Activated CD8-positive, alpha-beta T cell treated with anti-CD3 and anti-CD28 coated beads for 36 hours (primary cell): ENCODE measurements at places on chromosomes 16 and 17.
A peak's percentile ranks its signal among the peaks of the same experiment; 100 is the strongest.

GRCh38 chr17:41731836-41732235 is 2.6 kb downstream of the HAP1 start:
- DNase-seq: no peak

- DNase-seq: no peak
These were observed 1.3 kb downstream of the RILP start for GRCh38 chr17:1648173-1648962.

- peak; percentile 51 for DNase-seq
These were observed 31.1 kb upstream of the CARMIL2 start for GRCh38 chr16:67613808-67614207.

GRCh38 chr17:31824766-31825360 is 34.2 kb downstream of the COPRS start:
- no peak for DNase-seq

GRCh38 chr17:280901-281300 is 71.7 kb downstream of the RPH3AL start:
- DNase-seq: no peak

DNA sequence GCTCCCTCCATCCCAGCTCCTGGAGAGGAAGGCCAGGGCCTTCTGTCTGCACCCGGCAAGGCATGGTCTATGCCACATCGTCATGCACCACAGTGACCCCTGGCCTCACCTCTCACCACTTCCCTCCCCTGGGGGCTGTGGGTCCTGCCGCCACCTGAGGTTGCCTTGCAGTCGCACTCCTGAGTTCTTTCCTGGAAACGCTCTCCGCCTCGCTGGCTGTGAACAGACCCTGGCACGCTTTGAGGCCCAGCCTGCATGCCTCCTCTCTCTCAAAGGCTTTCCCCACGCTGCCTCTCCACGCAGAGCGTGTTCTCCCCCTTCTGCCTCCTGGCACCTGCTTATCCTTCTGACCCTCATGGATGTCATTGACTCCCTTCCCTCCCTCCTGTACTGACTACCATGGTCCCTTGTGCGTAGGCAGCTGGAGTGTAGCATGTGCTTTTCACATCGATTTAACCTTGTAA is 45.4 kb downstream of the SEC14L1 start:
- peak; percentile 83 for DNase-seq

GRCh38 chr17:55743103-55743679 is 7.7 kb upstream of the PCTP start:
- DNase-seq: no peak

DNA sequence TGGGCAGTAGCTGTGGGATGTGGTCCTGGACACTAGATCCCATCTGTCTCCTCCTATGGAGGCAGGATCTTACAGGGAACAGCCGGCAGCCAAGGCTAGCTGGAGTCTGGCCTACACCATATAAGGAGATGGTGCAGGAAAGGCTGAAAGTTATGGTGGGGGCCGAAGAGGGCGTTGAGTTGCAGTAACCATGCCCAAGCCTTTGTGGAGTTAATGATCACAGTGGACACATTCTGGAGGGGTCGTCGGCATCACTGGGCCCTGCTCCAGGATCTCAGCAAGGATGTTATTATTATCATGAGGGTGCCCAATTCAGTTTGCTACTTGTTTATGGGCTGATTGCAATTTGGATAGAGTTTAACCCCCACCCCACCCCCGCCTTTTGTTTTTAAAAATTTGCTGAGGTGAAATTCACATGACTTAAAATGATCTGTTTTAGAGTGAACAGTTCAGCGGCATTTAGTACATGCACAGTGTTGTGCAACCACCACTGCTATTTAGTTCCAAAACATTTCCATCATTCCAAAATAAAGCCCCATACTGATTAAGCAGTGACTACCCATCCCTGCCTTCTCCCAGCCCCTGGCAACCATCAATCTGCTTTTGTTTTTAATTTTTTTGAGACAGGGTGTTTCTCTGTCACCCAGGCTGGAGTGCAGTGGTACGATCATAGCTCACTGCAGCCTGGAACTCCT is 184.3 kb upstream of the CACNG3 start:
- no peak for DNase-seq

GRCh38 chr17:1060991-1061390 is 64.1 kb downstream of the TIMM22 start:
- DNase-seq: peak; percentile 68

DNA sequence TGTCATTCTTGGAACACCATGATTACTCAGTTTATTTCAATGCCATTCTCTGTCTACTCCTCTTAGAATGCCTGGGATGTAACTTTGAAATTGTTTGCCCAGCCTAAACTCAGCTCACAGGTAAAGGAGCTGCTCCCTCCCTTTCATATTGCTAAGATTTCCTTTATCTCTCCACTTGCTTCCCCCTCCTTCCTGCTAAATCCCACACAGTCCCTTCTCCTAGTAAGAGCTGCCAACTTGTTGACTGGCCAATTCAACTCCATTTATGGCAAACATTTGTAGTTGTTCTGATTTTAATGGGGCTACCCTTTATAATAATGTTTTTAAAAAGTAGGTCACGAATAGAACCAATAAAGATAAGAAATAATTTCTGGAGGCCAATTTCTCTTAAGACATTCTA is 146.1 kb downstream of the SKAP1 start:
- DNase-seq: no peak

GRCh38 chr16:70803319-70803718 is 2.4 kb upstream of the VAC14 start:
- no peak for DNase-seq

DNA sequence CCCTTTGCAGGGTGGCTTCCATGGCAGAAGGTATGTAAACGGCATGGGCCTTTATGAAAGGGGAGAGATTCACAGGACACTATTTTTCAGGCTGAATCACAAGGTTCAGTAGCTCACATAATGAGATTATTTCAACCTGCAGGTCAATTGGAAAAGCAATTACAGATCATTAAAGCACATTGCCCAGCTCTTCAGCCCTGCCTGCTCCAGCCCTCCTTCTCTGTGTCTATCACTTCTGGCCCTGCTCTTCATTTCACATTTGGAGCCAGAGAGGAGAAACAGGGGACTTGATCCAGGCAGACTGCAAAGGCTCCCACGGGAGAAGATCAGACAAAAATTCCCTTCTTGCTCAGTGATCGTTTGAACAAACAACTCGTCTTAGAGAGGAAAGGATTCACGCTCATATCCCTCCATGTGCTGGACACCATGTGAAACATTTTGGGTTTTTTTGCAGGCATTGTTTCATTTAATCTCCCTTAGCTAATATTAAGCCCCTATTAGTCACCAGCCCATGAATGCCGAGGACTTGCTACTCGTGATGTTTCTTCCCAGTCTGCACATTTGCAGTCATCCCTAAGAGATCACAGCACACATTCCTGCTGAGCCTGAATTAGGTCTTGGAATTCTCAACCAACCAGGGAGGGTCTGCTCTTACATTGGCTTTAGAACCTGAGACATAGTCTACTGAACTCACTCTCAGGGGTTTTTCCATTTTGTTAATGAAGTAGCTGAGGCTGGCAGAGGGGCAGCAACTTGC is 443.9 kb upstream of the CCL2 start:
- no peak for DNase-seq

- DNase-seq: no peak
These were observed 296.2 kb upstream of the CDH5 start for GRCh38 chr16:66070140-66070917.

DNA sequence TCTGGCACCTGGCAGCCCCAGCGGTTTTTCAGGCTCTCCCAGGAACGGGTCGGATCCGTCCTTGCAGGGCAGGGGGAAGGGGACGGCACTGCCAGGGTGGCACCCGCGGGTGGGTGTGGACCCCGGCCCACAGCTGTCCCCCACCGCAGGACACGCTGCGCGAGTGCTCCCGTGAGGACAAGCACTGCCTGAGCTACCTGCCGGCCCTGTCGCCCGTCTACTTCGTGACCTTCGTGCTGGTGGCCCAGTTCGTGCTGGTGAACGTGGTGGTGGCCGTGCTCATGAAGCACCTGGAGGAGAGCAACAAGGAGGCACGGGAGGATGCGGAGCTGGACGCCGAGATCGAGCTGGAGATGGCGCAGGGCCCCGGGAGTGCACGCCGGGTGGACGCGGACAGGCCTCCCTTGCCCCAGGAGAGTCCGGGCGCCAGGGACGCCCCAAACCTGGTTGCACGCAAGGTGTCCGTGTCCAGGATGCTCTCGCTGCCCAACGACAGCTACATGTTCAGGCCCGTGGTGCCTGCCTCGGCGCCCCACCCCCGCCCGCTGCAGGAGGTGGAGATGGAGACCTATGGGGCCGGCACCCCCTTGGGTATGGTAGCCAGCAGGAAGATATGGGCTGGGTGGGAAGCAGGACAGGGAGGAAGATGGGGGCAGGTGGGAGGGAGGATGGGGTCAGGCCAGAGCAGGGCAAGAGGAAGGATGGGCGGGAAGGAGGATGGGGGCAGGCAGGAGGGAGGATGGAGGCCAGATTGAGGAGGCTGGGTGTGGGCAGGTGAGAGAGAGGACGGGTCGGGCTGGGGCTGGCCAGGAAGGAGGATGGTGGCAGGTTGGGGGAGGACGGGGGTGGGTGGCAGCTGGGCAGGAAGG is 6.8 kb downstream of the TPSG1 start:
- DNase-seq: no peak

DNA sequence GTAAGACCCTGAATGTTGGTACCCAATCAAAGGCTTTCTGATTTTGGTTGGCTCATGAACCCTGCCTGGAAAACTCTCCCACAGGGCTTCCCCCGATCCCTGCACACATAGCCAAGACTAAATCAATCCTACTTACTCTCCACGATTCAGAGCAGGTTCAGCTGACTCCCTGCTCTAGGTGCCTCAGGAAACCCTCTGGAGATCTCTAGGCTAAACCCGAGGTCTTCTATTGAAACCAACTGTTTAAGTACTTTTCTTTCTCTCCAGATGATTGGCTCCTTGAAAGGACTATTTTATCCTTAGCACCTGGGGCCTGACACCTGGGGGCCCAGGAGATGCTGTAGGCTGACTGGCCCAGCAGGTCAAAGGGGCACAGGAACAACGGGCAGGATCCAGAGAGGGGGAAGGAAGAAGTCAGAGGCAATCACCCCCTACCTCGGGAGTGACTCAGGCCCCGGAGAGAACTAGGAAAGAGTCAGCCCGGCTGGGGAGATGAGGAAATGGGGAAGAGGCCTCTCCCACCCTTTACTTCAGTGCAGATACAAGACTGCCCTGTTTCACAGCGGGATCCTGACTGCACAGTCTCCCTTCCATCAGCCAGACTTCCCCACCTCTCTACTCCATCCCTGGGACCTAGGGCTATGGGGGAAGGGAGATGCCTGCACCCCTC is 2.0 kb downstream of the TBC1D10B start:
- DNase-seq: no peak

DNA sequence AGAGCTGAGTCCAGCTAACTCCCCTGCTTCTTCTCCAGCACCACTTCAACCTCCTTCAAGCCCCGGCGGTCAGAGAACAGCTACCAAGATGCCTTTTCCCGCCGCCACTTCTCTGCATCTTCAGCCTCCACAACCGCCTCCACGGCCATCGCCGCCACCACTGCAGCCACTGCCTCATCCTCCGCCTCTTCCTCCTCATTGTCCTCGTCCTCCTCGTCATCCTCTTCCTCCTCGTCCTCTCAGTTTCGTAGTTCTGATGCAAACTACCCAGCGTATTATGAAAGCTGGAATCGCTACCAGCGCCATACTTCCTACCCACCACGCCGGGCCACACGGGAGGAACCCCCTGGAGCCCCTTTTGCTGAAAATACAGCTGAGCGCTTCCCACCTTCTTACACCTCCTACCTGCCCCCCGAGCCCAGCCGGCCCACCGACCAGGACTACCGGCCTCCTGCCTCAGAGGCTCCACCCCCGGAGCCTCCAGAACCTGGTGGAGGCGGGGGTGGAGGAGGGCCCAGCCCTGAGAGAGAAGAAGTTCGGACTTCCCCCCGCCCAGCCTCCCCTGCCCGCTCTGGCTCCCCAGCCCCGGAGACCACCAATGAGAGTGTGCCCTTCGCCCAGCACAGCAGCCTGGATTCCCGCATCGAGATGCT is 7.1 kb downstream of the SETD1A start:
- no peak for DNase-seq

- no peak for DNase-seq
These were observed 117.3 kb downstream of the ADCY9 start for GRCh38 chr16:3998793-3999478.

GRCh38 chr16:86578611-86579267 is 390 bp downstream of the FOXL1 start:
- DNase-seq: no peak

GRCh38 chr16:73016488-73016830 is 31.5 kb downstream of the ZFHX3 start:
- DNase-seq: no peak

- DNase-seq: no peak
These were observed 3.2 kb upstream of the DCAF7 start for GRCh38 chr17:63547083-63547523.

DNA sequence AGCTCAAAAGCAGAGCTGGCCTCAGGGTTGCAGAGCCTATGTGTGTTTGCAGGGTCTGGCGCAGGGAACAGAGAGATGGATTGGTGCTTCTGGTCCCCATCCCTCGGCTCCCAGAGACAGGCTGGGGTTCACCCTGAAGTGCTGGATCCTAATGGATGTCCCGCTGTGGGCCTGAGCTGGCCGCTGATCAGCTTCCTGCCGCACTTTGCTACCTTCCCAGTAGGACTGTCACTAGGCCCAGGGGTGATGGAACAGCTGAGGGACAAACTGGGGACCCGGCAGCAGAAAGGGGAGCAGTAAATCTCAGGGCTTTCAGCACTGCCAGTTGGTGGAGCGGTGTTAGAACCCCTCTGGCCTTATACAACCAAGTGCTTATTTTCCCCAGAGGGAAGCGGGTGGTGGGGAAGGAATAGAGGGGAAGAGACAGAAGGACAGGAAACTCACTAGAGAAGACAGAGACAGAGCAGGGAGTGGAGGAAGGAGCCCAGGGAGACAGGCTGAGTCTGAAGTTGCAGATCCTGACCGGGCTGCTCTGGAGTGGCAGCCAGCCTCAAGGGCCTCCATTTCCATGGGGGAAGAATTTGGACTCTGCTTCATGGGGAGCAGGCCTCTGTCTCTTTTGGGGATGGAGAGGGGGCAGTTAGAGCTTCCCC is 78.6 kb downstream of the MRM1 start:
- no peak for DNase-seq

GRCh38 chr17:80294210-80294609 is 33.6 kb downstream of the RNF213 start:
- no peak for DNase-seq

DNA sequence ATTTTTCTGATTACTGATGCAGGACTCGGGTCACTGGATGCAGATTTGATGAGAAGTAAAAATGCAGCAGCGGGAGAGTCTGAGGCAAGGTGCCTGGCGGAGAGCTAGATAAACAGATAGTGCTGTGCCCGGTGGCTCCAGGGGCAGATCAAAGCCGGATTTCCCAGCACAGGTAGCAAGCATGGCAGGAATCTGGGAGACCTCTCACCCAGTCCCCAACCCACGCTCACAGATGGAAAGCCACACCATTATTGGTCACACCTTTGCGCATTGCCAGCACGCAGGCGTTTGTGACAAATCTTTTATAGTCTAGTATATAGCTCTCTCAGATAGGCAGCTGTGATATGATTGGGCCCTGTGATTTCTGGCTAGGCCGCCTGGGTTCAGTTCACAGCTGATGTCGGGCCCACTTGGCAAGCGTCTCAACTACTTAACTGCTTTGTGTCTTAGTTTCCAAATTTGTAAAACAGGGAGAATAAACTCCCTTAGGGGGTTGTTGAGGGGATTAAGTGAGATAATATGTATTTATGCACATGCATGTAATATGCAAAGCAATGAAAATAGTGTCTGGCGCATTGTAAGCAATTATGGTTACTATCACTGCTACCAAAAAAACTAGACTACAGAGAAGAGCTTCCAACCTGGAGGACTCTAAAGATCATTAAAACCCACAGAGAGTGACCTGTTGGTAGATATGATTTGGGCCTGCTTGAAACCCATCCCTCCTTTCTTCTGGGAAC is 42.0 kb upstream of the NFAT5 start:
- no peak for DNase-seq

- no peak for DNase-seq
These were observed 7.0 kb downstream of the TMIGD1 start for GRCh38 chr17:30326809-30327208.
